ENCODE measurements at places on chromosomes 7 and 10.

DNA sequence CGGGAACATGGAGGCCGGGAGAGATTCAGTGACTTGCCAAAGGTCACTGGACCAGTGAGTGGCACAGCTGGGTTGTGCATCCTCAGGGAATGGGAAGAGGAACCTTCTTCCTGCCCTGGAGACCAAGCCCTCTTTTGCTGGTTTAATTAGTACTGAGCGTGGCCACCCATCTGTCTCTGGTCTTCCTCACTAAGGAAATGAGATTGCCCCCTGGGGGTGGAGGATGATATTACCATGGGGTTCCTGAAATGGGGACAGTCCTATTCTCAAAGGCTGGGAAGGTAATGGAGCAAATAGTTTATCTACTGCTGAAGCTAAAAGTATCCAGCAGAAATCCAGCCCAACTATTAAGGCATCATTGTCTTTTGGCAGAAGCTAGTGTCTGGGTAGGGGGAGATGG, 98.6 kb upstream of the FGFR2 start:
- no peak for DNase-seq

DNA sequence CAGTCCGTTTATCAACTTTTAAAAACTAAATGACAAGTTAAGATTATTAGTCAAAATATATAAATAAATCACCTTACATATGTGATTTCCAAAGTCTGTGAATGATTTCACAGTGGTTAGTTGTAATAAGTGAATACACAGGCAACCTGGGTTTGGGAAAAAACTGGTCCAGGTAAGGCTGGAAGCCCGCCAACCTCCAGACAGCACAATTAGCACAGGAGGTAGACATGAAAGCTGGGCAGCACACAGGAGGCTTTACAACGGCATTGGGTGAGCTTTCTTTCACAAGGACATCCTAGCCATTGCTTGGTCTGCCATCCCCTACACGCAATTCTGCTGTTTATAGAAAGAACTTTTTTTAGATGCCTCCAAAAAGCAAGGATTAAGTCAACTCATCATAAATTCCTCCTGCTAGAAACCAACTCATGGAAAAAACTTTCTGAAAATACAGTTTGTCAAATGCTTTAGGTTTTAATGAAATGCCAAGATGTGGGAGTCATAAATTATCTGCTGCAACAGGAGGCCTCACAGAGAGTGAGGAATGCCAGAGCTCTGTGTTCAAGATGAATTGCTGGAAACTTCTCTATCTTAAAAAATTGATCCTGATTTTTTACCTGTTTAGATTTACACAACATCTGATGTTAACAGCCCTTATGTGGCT, 346.8 kb upstream of the NFE2L3 start:
- no peak for DNase-seq

DNA sequence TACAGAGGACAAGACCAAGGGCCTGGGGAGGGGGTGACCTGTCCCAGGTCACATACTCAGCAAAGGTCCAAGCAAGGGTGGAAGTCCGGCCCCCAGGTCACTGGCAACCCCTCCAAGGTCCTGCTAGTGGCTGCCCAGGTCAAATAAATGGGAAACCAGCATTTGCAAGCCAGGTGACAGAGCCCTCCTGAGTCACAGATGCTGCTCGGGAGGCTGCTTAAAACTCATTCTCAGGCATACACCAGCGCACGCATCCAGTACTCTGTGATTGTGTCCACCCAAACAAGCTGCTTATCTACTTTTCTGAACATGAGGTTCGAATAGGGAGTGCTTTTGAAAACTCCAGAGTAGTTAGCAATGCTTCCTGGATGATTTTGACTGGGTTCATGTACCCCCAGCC, 130.6 kb downstream of the TAX1BP1 start:
- no peak for DNase-seq

GRCh38 chr10:19570120-19570519, 246.1 kb upstream of the PLXDC2 start:
- no peak for DNase-seq

GRCh38 chr10:94423627-94424026, 21.3 kb downstream of the TBC1D12 start:
- DNase-seq, result no peak

- no peak for DNase-seq
These were observed 87.0 kb downstream of the ALOX5 start for GRCh38 chr10:45461034-45461433.

- no peak for DNase-seq
These were observed 1.8 kb downstream of the PRF1 start for GRCh38 chr10:70600512-70601395.

DNA sequence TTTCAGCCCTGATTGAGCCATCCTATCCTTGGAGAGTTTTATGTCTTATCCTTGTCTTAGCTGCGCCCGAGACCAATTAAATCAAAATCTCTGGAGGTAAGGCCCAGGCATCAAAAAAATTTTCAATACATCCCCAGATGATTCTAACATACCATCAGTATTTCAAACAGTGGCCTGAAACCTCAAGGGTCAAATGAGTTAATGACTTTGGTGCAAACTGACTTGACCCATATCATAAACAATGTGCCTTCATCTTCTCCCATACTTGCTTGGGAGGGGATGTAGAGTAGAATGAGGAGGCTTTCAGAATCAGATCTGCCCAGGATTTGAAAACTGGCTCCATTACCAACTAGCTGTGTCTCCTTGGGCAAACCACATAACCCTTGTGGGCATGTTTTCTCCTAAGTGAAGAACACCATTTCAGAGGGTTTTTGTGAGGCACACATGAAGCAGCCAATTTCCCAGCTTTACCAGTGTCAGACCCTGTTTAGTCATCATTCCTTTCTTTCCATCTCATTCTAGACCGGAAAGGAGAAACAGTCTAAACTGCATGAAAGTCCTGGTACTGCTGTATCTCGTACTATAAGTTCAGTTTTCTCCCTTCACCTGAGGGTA, 35.7 kb upstream of the ATXN7L1 start:
- no peak for DNase-seq

GRCh38 chr7:18087026-18087686, 59.5 kb upstream of the PRPS1L1 start:
- DNase-seq, result no peak

- no peak for DNase-seq
These were observed 41.4 kb upstream of the CD36 start for GRCh38 chr7:80596933-80597517.

All from NCI-H774 (cell line).